Kidney (tissue), 22 donors: ENCODE measurements at places on chromosomes 2 and 18. TPM values are rescaled to one million over a fixed set of nuclear protein-coding genes. Genes with fewer than 3 reads are reported as not detected.
A peak's percentile ranks its signal among the peaks of the same experiment; 100 is the strongest.

GRCh38 chr18:32848826-32849225 lies 76.0 kb upstream of the KLHL14 start:
- DNase-seq, result no peak

GRCh38 chr2:189287982-189288521 lies 108.5 kb upstream of the COL5A2 start:
- DNase-seq, result peak; percentile 67

DNA sequence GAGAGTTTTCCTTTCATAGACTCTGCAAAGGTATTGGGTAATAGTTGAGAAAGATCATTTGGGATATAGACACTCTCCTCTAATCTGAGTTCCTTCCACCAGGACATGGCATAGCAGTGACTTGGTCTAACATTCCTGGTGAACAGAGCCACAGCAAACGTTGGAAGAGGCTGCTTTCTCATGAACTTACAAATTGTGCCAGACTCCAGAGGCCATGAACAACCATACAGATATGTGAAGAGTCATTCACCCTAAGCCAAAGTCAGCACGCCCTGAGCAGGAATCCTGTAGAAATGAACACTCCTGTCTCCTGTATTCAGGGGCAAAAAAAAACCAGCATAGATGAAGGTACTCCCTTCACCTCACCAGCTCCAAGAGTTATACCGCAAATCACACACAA lies 152.8 kb downstream of the TMEM18 start:
- DNase-seq, result no peak

DNA sequence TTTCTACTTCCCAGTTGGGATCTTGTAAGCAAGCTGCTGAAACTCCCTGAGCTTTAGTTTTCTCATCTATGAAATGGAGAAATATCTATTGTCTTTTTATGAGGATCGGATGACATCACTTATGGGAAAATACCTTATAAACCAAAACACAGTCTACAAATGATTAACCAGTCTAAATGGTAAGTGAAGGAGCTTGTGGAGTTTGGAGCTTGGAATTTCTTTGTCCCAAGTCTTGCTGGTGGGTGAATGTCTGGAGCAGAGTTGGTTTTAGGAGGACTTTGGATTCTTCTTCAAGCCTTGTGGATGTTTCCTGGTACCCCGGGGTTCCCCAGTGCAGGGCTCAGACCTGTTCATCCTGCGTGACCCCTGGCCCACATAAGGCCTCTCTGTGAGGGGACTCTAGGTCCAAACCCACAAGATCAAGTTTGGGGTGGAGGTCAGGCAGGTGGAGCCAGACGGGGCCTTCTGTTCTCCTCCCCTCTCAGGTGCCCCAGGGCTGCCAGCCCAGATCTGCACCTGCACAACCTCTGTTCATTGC lies 43.2 kb downstream of the FOSL2 start:
- no peak for DNase-seq

DNA sequence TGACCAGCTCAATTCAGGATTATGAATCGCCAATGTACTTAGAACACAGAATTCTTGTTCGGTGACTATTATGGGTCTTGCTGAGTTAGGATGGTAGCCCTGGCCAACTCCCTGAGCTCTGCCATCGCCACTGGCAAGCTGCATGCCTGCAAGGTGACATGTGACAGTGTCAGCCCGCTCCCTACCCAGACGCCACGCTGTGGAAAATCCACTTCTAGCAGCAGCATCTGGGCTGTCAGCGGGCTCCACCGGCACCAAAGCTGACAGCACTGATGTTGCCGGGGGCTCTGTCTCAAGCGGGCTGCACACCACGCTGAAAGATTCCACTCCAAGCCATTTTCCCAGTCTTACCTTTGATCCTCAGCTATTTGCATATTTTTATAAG lies 100.7 kb downstream of the MYT1L start:
- no peak for DNase-seq

DNA sequence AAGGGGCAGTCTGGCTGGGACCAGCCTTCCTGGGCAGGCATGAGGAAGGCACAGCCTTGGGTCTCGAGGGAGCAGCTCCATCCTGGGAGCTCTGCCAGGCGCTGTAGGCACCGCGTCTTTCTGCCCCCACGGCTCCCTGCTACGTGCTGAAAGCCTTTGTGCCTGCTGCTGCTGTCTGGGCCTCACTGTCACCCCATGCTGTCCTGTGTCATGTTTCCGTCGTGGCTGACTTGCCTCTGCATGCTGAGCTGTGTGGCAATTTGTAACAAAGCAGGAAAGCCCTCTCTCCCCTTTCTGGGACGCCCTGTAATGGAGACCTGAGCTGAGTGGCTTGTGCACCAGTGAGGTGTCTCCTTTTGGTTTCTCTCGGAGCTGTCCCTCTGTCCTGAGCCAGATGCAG lies 152.5 kb downstream of the TSN start:
- no peak for DNase-seq

DNA sequence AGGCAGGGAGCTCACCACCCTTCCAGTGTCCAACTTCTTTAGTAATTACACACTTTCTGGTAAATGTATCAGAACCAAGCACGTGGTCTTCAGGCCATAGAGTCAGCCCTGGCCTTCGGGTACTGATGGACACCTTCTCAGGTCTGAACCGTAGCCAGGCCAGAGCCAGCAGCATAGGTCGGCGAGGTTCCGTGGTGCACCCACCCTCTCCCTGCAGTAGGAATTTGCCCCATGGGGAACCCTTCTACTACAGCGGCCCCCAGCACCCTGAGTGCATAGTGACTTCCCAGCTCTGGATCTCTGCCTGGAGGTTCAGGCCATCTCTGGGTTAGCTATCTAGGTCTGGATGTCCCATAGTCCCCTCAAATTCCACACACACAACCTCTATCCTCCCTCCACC lies 61.6 kb downstream of the EDAR start:
- DNase-seq, result no peak

GRCh38 chr2:196827356-196827755 lies 18.2 kb upstream of the C2orf66 start:
- no peak for DNase-seq

- no peak for DNase-seq
Observed at GRCh38 chr2:186099826-186100225, 361.2 kb downstream of the FSIP2 start.

GRCh38 chr2:218435003-218435982 lies 16.4 kb downstream of the VIL1 start:
- DNase-seq, result no peak

DNA sequence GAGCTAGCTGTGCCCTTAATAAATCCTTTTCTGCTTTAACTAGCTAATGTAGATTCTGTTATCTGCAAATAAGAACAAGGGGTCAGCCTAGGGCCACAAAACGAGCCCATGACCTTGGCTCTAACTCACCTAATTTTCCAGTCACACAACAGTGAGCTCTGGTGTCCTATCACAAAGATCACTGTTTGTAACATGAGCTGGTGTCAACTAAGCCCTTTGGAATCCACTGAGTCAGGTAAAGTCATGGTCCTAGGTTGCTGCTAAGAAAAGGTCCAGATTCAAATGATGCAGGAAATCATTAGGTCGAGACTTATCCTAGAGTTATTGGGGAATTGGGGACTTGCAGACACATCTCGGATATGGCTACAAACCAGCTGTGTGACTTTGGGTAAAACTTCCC lies 49.9 kb downstream of the ST8SIA5 start:
- no peak for DNase-seq

GRCh38 chr18:48072428-48073204 lies 142.2 kb upstream of the SMAD2 start:
- DNase-seq, result no peak

- no peak for DNase-seq
Observed at GRCh38 chr18:48208432-48209140, 200.6 kb downstream of the ZBTB7C start.

GRCh38 chr2:1891147-1891546 lies 146.8 kb upstream of the PXDN start:
- no peak for DNase-seq

- DNase-seq, result no peak
Observed at GRCh38 chr2:189709501-189710221, 35.2 kb downstream of the ANKAR start.

GRCh38 chr18:21998486-21998885 lies 170.9 kb upstream of the GATA6 start:
- no peak for DNase-seq

GRCh38 chr18:55421615-55422419 lies 166.2 kb downstream of the TCF4 start:
- no peak for DNase-seq

- DNase-seq, result no peak
Observed at GRCh38 chr2:189096769-189097447, 82.7 kb downstream of the COL5A2 start.

GRCh38 chr18:22250591-22250996 lies 81.2 kb downstream of the GATA6 start:
- no peak for DNase-seq

DNA sequence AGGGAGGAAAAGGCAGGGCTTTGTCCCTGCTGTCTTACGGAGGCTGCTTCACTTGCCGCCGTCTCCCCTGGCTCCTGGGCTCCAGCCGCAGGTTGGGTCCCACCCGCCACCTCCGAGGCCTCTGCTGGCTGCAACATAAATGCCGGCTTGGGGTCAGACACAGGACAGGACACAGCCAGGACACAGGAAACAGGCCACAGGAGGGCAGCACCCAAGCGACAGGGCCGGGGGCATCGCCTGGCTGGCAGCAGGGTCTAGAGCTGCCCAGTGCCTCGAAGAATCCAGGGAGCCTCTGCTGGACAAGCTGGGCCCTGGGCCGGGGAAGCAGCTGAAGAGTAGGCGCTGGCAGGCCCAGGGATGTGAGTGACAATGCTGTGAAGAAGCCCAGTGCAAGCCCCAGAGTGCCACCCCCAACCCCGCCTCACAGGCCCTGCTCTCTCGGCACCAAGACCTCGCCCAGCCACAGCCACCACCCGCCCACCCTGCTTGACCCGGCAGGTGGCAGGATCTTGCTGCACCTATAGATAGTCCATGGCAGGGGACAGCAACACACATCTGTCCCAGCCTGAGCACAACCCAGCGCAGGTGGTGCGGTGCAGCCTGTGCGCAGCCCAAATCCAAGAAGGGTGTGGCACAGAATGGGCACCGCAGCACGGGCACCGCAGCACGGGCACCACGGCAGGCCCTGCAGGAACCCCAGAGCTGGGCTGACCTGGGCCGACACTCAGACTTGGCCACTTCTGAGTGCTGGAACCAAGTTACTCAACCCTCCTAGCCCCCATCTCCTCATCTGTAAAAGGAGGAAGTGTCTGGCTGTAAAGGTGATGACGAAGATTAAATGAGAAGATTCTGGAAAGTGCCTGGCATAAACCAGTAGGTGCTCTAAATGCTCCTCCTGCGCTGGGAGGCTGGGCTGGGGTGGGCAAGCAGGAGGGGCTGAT lies 55.6 kb downstream of the BIN1 start:
- no peak for DNase-seq

- DNase-seq, result peak; percentile 76
Observed at GRCh38 chr2:176415174-176415895, 146.1 kb downstream of the MTX2 start.

GRCh38 chr2:178783889-178784288 lies 23.3 kb downstream of the TTN start:
- DNase-seq, result no peak

DNA sequence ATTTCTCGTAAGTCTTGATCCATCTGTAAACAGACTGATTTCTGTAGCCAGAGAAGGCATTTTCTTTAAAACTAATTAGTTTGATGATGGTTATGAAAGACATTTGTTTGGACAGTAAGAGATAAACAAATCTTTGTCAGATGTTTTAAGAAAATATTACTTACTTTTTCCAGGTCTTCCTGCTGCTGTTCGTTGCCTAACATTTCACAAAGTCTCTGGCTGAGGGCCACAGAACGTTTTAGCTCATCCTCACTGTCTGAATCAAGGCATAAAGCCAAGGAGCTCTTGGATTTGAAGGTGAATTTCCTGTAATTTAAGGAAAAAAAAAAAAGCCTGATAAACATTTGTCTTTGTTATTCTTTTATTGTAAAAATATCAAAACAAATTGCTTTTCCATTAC lies 57.8 kb downstream of the VIL1 start:
- DNase-seq, result no peak

GRCh38 chr2:164746713-164747112 lies 94.9 kb downstream of the COBLL1 start:
- no peak for DNase-seq

DNA sequence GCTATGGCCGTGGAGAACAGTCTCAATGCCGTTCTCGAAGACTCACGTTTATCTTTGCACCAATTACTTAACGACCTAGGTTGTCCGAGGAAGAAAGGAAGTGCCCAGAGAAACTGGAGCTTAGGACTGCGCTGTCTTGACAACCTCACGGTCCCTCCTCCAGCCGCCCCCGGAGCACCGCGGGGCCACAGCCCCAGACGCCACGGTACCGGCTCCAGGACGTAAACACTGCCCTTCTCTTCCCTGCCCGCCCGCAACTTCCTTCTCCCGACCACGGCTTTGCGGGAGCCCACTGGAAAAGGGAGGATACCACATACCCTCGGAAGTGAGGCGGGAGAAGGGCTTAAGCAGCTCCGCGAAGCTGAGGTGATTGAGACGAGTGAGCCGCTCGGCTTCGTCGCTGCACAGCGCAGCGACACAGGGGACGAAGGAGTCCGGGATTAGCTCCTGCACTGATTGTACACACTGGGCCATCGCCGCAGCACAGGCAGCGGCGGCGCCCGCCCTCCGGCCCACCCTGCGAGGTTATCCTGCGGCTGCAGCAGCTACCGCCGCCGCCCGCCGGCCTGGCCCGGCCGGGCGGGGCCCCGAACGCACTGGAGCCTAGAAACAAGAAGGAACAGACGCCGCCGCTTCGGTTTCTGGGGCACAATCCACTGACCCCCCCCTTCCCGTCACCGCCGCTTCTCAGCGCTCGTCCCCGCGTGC lies 483 bp downstream of the TRAPPC8 start:
- DNase-seq, result no peak

GRCh38 chr2:20404950-20405349 lies 41.9 kb upstream of the RHOB start:
- no peak for DNase-seq

- DNase-seq, result peak; percentile 49
Observed at GRCh38 chr2:33946193-33946592, 347.1 kb upstream of the FAM98A start.

- DNase-seq, result peak; percentile 28
Observed at GRCh38 chr2:207617011-207617671, 8.1 kb downstream of the METTL21A start.

GRCh38 chr2:142104134-142104758 lies 26.6 kb downstream of the LRP1B start:
- DNase-seq, result no peak

CFAP210 gene
- 0.65 TPM for polyA plus RNA-seq

ANKRD62 gene
- not detected for polyA plus RNA-seq

UGT1A9 gene
- polyA plus RNA-seq, result 414 TPM

LYPD1 gene
- 4.7 TPM for polyA plus RNA-seq

ACKR3 gene
- 6.9 TPM for polyA plus RNA-seq

GCG gene
- polyA plus RNA-seq, result not detected

OTOF gene
- not detected for polyA plus RNA-seq

CROCC2 gene
- not detected for polyA plus RNA-seq

MCFD2 gene
- polyA plus RNA-seq, result 42.2 TPM

CCDC74B gene
- polyA plus RNA-seq, result 6.4 TPM

IL18R1 gene
- polyA plus RNA-seq, result 3.6 TPM

CACNB4 gene
- 1.3 TPM for polyA plus RNA-seq

SLC16A14 gene
- 1.5 TPM for polyA plus RNA-seq

MAPK4 gene
- 9.2 TPM for polyA plus RNA-seq

SH3RF3 gene
- polyA plus RNA-seq, result 1.7 TPM

NEU2 gene
- not detected for polyA plus RNA-seq

CNTNAP5 gene
- polyA plus RNA-seq, result not detected

HOXD9 gene
- polyA plus RNA-seq, result 36.4 TPM

SPIRE1 gene
- polyA plus RNA-seq, result 12.3 TPM

SCTR gene
- 7.3 TPM for polyA plus RNA-seq

LAMA3 gene
- polyA plus RNA-seq, result 4.4 TPM
